ENCODE measurements at places on chromosomes 5 and 9.

DNA sequence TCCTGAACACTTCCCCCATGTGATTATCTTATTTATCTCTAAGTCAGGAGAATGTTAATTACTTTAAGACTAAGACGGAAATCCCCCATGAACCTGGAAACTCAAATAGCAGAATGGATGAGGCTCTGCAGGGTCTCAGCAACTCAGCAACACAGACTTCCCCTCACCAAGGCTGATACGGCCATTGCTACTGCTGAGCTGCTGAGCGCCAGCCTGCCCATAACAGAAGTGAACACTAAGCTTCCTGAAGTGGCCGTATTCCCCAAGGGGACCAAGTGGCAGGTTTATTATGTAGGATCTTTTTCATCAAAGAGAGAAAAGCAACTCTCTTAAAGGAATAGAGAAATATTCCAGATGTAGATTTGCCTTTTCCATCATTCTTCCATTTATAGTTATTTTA, 311.1 kb downstream of the RFX3 start:
- no peak for DNase-seq

- DNase-seq = no peak
Measured at GRCh38 chr5:40484495-40484894, 195.2 kb upstream of the PTGER4 start.

DNA sequence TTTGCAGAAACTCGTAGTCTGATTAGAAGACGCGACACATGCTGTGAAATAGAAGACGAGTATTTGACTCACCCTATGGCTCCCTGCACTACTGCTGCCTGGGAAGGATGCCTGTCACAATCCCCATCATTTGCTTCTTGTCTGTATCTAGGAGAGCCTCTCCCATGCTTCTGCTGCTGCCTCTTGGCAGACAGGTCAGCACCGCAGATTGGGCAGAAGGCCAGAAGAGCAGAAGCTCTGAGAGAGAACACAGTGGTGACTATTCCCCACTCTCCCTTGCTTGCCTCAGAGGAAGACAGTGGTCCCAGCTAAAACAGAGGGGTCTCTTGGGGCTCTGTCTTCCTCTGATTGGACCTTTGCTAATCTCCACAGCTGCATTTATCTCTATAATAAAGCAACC, 84.0 kb upstream of the SMIM32 start:
- DNase-seq = no peak

GRCh38 chr9:132597073-132597775, 14.8 kb downstream of the BARHL1 start:
- DNase-seq = no peak

- DNase-seq = no peak
Measured at GRCh38 chr9:98665501-98665900, 43.2 kb downstream of the GABBR2 start.
